ENCODE measurements at places on chromosomes 5 and 9.
A peak's percentile ranks its signal among the peaks of the same experiment; 100 is the strongest.

DNA sequence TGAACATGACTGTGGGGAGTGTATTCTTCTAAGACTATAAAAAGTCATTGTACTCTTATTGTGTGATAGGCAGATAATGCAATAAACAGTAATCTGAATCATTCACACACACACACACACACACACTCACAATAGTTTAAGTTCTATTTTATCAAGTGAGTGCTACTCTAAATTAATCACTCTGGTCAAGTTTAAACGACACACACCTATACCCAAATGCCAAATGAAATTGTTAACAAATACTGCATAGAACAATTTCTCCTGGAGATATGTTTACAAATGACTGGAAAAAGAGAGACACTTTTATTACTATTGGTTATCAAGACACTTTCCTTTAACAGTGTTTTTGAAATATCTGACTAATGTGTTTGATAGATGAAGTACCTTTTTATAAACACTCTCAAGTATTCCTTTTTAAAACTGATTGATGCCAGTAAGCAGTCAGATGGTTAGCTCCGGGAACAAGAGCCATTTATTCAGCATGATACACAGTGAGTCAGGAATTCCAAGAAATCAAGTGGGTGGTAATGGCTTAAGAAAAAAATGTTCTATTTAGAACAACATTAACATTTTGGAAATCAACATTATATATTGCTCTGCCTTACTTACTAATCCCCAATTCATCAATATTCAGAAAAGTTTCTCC lies 521.6 kb upstream of the ST8SIA4 start:
- no peak for DNase-seq

DNA sequence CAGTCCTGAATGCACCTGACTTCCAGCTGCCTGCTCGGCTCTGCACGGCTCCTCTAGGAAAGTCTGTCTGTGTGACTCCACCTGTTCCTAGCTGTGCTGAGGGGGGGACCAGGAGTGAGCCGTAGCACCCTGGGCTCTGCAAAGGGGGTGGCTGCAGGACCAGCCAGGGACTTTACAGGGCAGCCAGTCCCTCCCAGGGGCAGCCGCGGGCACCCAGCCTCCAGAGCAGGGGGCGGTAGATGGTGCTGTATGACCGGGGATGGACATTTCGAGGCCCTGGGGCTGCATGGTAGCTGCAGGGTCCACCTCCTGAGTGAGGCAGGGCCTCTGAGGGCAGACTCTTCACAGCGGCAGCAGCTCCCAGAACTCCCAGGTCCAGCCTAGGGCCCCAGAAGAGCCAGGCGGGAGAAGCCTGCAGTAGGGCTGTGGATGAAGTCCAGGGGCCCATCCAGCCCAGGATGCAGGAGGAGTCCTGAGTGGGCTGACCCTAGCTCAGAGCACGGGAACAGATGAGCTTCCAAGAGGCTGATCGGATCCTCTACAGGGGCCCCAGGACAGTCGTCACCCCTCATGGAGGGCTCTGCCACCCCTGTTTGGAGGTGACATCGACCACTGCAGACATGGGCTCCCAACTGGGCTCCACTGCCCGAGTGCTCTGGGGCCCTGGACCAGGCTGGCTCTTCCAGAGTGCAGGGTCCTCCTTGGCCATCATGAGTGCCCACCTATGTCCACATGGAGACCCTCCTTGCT lies 105.4 kb downstream of the ZNF354C start:
- no peak for DNase-seq

- DNase-seq, result no peak
Observed at GRCh38 chr5:147780924-147781573, 1.5 kb downstream of the JAKMIP2 start.

DNA sequence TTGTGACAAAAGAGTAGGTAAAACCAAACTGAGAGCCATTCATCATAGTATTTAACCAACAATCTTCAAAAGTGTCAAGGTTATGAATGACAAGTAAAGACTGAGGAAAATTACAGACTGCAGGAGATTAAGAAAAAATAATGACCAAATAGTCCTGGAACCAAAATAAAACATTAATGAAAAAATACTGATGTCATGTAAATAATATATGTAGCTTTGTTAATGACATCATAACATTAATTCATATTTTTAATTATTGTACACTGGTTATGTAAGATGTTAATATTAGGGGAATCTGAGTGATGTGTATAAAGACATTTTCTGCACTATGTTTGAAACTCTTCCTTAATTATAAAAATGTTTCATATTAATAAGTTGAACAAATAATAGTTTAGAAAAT lies 436.7 kb downstream of the CYLC2 start:
- DNase-seq, result no peak

DNA sequence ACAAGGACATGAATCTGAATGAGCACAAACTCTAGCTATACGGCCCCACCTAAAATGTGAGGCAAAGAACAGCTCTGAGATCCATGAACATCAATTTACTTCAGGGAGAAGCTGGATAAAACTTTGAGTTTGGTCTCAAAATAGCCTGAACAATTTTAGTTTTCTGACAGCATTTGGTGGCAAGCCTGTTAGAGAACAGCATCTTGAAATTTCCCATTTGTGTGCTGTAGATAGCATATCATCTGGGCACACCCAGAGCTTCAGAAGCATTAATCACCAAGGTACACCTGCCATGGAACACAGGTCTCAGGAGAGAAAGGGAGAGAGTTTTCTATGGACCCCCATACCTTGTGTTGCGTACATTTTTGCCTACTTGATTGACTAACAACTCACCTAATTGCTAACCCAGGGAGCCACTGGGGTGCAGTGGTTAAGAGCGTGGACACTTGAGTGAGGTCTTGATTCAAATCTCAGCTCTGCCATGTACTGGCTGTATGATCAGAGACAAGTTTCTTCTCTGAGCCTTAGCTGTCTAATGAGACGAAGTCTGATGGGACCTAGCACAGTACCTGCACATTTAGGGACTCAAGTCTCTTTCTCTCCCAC lies 264.9 kb downstream of the PIK3R1 start:
- DNase-seq, result no peak

GRCh38 chr5:163104464-163104863 lies 332.9 kb upstream of the CCNG1 start:
- DNase-seq, result no peak

- DNase-seq, result peak; percentile 13
Observed at GRCh38 chr5:10354048-10354872, 765 bp downstream of the MARCHF6 start.

- DNase-seq, result no peak
Observed at GRCh38 chr5:156120777-156121176, 206.2 kb upstream of the SGCD start.

DNA sequence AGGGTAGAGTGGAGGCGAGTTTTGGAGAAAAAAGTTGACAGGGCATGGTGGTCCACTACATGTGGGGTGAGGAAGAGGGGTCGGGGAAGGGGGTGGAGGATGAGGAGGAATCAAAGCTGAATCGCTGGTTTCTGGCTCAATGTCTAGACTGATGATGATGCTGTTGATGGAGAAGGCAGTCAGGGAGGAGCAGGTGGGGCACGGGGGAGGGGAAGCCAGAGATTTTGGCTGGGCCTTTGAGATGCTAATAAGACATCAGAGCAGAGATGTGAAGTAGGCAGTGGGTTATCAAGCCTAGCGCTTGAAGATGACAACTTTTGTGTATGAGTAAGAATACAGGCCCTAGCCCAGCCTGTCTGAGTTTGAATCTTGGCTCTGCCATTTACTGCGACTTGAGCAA lies 32.4 kb upstream of the TTC23L start:
- no peak for DNase-seq

- no peak for DNase-seq
Observed at GRCh38 chr9:12764150-12764549, 10.7 kb upstream of the LURAP1L start.

- no peak for DNase-seq
Observed at GRCh38 chr5:58629271-58630159, 46.6 kb downstream of the RAB3C start.

GRCh38 chr9:95078939-95079338 lies 238.6 kb downstream of the FANCC start:
- DNase-seq, result no peak

DNA sequence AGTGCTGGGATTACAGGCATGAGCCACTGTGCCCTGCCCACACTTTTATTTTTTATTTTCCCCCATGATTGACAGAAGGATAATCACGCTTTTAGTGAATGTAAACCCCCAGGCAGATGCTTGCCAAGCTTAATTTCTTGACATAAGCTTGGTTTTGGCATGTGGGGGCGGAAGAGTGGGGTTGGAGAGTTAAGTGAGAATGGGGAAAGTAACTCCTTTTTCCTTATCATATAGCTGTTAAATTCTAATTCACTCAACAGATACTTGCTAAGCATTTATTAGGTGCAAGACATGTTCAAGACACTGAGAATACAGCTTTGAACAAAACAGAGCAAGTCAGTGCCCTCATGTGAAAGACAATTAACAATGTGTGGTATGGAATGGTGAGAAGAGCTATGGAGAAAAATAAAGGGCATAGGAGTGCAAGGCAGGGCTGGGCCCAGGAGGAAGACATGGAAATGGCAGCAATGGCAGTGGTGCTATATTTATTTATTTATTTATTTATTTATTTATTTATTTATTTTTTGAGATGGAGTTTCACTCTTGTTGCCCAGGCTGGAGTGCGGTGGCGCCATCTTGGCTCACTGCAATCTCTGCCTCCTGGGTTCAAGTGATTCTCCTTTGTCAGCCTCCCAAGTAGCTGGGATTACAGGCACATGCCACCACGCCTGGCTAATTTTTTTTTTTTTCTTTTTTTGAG lies 2.2 kb downstream of the SLC26A2 start:
- DNase-seq, result no peak

Measured in effector CD8-positive, alpha-beta T cell (primary cell).